ENCODE measurements at places on chromosomes 6 and 20.

- no peak for DNase-seq
Observed at GRCh38 chr6:36370638-36371037, 16.8 kb downstream of the ETV7 start.

GRCh38 chr20:48425817-48426612 is 401.8 kb downstream of the PREX1 start:
- no peak for DNase-seq

DNA sequence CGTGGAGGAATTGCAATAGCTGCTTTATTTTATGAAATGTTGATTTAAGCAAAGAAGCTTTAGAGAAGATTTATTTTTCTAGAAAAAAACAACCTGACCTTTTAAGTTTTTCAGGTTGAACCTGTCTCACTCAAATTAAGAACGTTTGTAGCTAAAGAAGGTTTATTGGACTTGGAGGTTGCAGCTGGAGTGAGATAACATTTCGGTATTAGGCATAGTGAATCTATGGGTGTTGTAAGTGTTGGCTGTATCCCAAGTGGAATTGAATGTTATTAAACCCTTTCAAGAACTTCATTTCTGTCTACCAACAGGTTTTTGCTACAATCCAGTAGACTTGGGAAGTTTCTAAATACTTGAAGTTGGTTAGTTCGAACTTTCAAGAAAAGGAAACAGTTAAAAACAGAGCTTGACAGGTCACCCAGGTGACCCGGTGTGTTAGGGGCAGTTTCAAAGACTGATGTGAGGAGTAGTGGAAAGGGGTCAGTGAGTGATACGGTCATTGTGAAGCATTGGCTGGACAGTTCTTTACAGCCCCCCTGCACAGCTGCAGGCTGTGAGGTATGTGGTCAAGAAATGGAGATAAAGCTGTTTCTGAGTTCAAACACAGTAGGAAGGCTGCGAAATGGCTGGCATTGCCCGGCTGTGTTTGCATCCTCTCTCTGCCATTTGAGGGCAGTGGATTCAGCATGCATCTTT is 2.4 kb upstream of the TBCC start:
- no peak for DNase-seq

DNA sequence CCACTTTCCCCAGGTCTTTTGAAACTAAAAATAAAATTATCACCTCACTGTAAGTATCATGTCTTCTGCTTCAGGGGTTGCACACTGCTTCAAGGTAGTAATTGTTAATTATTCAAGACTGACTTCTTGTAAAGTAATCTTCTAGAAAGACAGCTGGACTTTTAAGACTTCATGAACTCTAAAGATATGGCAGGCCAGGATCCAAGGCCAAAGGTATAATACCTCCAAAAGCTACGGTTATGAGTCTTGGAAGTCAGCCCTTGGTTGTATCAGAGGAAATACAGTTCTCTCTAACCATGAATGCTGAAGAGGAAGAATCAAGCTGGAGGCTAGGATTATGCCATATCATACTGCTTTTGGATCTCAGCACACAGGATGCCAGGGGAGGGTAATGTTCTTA is 1346.8 kb upstream of the GJE1 start:
- no peak for DNase-seq

DNA sequence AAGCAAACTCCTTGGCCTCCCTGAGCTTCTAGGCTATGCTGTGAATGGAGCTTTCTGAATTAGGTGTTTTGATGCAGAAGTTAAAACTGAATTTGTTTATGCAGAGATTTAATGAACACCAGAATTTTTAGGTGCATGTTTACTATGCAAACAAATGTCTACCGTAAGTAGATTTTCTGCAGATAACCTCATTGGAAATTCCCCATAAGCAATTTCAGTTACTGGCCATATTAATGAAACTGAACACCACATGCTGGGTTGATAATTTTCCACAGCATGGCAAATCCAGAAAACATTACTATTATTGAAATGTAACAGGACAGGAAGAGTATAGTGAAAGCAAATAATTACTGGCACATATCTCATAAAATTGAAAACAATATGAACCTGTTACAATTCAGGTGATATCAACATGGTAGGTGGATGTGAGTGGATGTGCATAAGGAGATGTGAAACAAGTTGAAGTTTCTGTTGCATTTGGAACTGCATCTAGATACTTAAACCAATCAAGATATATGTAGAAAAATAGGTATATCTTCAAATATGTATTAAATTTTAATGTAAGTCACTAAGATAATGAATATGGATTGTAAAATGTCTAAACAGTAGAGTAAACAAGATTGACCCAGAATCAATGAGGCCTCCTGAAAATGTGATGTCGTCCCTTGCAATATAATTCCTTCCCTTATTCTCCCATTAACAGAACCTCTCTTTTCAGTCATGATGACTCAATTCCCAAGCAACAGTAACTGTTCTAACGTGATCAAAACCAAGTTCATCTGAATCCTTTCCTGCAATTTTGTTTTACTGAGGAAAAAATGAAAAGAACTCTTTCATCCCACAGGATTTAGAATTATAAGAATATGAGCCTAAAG is 11.0 kb downstream of the PTCHD4 start:
- no peak for DNase-seq

GRCh38 chr6:36946526-36946925 is 8.0 kb upstream of the PI16 start:
- no peak for DNase-seq

- no peak for DNase-seq
Observed at GRCh38 chr20:5181958-5182357, 55.1 kb downstream of the CDS2 start.

GRCh38 chr6:119002069-119002468 is 67.1 kb upstream of the MCM9 start:
- no peak for DNase-seq

DNA sequence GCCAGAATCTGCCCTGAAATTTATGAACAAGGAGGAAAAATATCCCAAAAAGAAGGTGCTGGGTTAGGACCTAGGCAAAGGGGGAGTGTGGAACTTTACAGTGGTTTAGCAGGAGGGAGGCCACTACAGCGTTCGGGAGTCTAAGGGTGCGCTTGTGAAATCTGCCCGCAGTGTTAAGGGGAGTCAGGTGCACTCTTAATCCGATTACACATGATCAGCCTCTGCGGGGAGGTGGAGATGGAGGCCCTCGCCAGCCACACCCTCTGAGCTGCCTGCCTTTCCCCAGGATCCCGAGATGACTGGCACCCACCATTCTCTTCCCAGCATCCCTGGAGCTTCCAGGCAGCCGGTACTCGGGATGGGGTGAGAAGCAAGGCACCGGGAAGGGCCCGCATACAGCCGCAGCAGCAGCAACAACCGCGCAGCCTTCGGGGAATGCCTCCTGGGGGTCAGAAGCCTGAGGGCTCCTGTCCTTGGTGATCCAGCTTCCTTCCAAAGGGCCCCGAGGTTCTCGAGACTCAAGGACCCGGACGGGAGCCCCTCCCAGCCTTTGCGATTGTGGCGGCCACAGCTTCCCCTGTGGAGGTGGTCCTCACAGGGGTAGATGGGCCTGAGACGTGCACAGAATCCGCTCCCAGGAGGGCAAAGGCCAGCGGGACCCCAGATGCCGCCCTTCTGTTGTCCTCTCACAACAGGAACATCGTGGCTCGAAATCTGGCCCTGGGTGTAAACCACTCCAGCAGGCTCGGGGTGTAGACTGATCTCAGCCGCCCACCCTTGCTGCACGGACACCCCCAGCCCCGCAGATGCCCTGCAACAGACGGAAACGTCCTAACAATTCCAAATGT is 57.3 kb upstream of the CST7 start:
- DNase-seq: no peak

All from HTR-8/SVneo (cell line).